H9 (cell line): ENCODE measurements at places on chromosomes 7 and 10. TPM values are rescaled to one million over a fixed set of nuclear protein-coding genes. Genes with fewer than 3 reads are reported as not detected.

DNA sequence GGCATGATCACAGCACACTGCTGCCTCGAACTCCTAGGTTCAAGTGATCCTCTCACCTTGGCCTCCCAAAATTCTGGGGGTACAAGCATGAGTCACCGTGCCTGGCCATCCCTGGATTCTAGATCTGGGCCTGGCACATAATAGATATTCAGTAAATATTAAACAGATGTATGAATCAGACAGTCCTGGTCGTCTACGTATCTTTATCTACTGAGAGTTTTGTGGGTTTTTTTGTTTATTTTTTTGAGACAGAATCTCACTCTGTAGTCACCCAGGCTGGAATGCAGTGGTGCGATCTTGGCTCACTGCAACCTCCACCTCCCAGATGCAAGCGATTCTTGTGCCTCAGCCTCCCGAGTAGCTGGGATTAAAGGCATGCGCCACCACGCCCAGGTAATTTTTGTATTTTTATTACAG lies 24.3 kb upstream of the ITGB1 start:
- H3K4me3 ChIP-seq = no peak overlapping the region
- H3K27ac ChIP-seq = no peak overlapping the region
- H3K27me3 ChIP-seq = no peaks in the 10 kb centered on the region
- no peaks in the 10 kb centered on the region for H3K4me1 ChIP-seq

The ANKIB1 gene
- total RNA-seq = 42.0 and 48.1 TPM in 2 replicates

DNA sequence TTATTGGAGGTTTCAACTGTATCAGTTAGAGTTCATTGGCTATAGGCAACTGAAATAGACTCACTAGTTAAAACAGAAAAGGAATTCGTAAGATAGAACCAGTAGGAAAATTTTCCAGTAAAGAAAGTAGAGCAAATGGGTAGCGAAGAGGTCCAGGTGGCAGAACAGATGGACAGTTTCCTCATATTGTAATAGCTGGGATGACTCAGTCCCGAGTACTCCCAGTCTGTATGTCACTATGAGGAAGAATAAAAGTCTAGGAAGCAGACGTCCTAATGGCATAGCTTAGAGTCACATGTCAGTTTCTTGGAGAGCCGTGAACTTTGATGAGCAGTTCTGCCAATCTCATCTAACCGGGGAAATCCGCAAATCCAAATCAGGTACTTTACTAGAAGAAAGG lies 95.3 kb downstream of the RNF32 start:
- H3K36me3 ChIP-seq = peaks cover 32% of the 10 kb centered on the region
- H3K4me1 ChIP-seq = no peaks in the 10 kb centered on the region
- H3K4me3 ChIP-seq = no peak overlapping the region
- H3K27ac ChIP-seq = no peak overlapping the region

DNA sequence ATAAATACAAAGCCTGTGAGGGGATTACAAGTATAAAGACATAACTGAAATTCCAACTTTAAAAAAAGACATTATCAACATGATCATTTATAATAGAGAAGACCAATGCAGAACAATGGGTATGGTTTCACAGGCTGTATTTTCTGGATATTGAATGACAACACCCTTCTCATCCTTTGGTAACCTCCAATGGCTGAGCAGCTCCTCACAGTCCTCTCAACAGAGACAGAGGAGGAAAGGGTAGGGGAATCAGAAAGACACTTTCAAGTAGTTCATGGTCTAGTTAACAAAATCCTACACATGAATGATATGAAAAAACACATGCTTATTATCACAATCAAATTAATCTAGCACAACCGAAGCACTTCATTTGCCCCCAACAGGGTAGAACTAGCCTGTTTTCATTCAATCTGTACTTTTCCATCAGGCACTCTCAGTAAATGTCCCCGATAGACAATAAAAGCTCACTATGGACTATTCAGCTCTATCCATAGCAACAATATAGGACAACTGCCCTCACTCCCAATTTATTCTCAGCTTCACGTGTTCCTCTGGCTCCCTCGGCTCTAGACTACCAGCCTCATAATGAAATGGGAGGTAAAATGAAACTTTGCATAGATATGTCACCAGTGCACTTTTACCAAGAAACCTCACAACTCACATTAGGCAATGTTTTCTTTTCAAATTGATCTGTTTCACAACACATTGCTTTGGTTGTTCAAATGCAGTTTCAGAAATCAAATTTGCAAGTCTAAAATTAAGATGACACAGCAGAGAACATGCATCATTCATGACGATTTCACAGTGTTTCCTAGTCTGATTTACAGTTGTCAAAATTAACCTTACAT lies 211.4 kb downstream of the THSD7A start:
- no peaks in the 10 kb centered on the region for H3K36me3 ChIP-seq
- H3K27ac ChIP-seq = no peak overlapping the region
- no peaks in the 10 kb centered on the region for H3K4me1 ChIP-seq
- no peaks in the 10 kb centered on the region for H3K27me3 ChIP-seq
- no peak for DNase-seq
- no peak overlapping the region for H3K4me3 ChIP-seq

- H3K27me3 ChIP-seq = no peaks in the 10 kb centered on the region
- peaks cover under 1% of the 10 kb centered on the region; the same call in 1 of the 2 replicates for H3K4me1 ChIP-seq
- H3K27ac ChIP-seq = no peak overlapping the region
- no peak overlapping the region for H3K4me3 ChIP-seq
- DNase-seq = no peak
- no peaks in the 10 kb centered on the region for H3K36me3 ChIP-seq
Measured at GRCh38 chr7:37674531-37674930, 9.0 kb upstream of the GPR141 start.

DNA sequence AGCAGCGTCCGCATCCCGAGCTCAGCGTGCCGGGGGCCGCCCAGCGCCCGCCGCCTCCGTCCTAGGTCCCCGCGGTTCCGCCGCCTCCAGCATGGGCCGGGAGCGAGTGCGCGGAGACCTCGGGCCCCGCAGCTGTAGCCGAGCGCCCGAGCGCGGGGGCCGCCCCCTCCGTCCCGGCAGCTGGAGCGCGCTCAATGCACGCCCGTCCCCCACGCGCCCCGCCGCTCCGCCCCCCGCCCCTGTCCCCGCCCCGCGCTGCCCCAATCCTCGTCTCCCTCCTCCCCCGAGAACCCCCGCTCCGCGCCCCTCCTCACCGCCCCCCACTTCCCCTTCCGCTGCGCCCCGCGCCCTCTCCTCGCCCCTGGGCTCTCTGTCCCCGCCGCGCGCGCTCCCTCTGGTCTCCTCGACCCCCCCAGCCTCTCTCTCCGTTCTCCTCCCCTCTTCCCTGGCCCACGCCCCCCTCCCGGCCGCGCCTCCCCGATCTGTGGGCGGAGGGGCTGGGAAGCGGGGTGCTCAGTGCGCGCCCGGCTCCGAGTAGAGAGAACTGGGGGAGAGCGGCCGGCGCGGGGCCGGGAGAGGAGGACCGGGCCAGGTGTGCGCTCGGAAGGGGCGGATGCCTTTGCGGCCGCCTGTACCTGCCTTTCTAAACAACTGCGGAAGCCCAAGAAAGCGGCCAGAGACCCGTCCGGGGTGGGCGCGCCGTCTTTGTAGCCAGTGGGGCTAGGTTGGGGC lies at the start of gene VIPR2:
Gene VIPR2 (minus strand): TSS at position 110 of the 732 bp plus-strand sequence. CDS start 96 bp downstream, at position 14.
- H3K4me1 ChIP-seq = peaks cover 14% of the 10 kb centered on the region
- peaks cover 24% of the 10 kb centered on the region; the same call in 1 of the 2 replicates for H3K27me3 ChIP-seq
- H3K36me3 ChIP-seq = peaks cover 6% of the 10 kb centered on the region
- H3K4me3 ChIP-seq = peak within 1 kb of the TSS; percentile 87

DNA sequence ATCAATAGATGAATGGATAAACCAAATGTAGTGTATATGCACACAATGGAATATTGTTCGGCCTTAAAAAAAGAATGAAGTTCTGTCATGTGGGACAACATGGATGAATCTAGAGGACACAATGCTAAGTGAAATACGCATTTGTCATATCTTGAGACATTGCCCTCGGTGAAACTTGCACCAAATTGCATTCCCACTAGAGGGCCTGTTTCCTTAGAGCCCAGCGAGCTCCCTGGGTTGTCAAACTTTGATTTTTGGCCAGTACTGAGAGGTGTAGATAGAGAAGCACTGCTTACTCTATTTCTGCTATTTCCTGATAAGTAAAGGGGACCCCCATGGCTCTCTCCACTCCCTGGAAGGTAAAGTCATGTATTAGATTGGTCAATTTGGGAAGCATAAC lies 157.1 kb downstream of the GPAM start:
- no peaks in the 10 kb centered on the region for H3K4me1 ChIP-seq
- DNase-seq = peak; percentile 34
- no peaks in the 10 kb centered on the region for H3K27me3 ChIP-seq

DNA sequence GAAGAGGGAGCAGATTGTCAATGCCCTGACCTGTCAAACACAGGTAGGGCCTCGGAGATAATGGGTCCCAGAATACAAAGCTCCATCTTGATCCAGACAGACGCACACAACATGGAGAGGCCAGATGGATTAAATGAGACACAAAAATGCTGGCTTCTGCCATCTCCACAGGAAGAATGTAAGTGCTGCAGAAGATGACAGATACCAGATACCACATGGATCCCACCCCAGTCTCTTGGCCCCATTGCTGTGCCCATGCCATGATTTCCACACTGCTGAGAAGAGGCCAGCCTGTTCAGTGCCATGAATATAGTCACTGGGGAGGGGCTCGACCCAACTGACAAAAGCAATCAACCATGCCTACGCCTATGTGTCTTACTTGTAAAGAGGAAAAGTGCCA lies 487.9 kb downstream of the PARD3 start:
- no peaks in the 10 kb centered on the region for H3K4me1 ChIP-seq
- H3K4me3 ChIP-seq = no peak overlapping the region
- no peak overlapping the region for H3K27ac ChIP-seq
- peaks cover 4% of the 10 kb centered on the region; the same call in 1 of the 2 replicates for H3K36me3 ChIP-seq

The AGK gene
- 30.6 and 35.1 TPM in 2 replicates for total RNA-seq

GRCh38 chr10:80414142-80414895 lies 6.0 kb downstream of the PRXL2A start:
- H3K36me3 ChIP-seq = peaks cover 15% of the 10 kb centered on the region; the same call in 1 of the 2 replicates
- no peak overlapping the region for H3K27ac ChIP-seq
- no peak for DNase-seq
- no peak overlapping the region for H3K4me3 ChIP-seq

DNA sequence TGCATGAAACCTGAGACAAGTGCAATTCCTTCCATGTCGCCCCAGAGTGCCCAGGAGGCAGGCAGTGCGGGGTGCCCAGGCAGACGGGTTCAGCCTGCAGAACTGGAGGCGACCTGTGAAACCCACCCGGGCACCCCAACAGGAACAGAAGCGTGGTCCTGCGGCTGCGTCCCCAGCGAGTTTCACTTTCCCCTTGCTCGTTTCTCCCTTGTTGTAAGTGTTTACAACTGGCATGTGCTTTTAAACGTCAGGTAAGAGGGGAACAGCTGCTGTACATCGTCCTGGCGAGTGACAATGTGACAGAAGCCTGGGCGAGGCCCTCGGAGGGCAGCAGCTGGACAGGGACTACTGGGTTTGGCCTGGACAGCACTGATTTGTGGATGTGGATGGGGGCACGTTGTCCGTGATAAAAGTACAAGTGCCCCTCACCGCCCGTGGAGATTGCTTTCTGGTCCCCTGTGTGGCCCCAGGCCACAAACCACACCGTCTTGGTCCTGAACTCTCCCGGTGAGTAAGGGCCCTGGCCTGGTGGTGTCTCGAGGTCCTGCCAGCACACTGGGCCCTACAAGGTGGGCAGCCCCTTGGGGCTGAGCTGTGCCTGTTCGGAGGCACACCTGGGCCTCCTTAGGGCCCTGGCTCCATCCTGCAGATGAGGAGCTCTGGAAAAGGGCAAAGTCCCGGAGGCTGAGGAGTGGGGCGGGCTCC lies 4.0 kb downstream of the VENTX start:
- H3K27me3 ChIP-seq = peaks cover 8% of the 10 kb centered on the region; the same call in 1 of the 2 replicates
- no peak for DNase-seq
- H3K27ac ChIP-seq = no peak overlapping the region
- H3K36me3 ChIP-seq = no peaks in the 10 kb centered on the region
- H3K4me3 ChIP-seq = no peak overlapping the region

DNA sequence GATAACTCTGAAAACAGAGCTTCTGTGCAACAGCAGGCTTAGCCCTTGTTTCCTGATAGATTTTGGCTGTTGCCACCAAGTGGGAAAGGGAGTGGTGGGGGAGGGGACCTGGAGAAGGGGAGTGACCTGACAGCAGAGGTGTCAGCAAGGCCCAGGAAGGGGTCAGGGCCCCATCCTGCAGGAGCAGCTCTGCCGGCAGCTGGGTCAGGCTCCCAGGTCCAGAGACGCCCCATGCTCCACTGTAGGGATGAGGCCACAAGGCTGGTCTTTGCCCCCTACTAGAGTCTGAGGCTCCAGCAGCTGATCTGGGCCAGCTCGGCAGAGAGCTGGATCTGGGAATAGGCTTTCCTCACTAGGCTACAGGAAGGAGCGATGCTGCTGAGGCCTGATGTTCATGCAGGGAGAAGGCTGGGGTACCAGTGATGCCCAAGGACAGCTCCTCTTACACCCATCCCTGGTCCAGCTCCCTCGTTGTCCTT lies 44.0 kb upstream of the ZMIZ1 start:
- H3K4me1 ChIP-seq = no peaks in the 10 kb centered on the region
- H3K27me3 ChIP-seq = no peaks in the 10 kb centered on the region
- H3K4me3 ChIP-seq = no peak overlapping the region
- no peak overlapping the region for H3K27ac ChIP-seq
- no peaks in the 10 kb centered on the region for H3K36me3 ChIP-seq
- no peak for DNase-seq

The DUS4L gene
- total RNA-seq = 10.8 TPM in 2 replicates

The GIMAP8 gene
- total RNA-seq = not detected in 2 replicates

The VGF gene
- total RNA-seq = 37.1 and 39.1 TPM in 2 replicates

GRCh38 chr7:90661290-90662151 lies 65.4 kb downstream of the CDK14 start:
- H3K36me3 ChIP-seq = no peaks in the 10 kb centered on the region
- no peak overlapping the region for H3K27ac ChIP-seq
- H3K4me1 ChIP-seq = peaks cover 13% of the 10 kb centered on the region; the same call in 1 of the 2 replicates

DNA sequence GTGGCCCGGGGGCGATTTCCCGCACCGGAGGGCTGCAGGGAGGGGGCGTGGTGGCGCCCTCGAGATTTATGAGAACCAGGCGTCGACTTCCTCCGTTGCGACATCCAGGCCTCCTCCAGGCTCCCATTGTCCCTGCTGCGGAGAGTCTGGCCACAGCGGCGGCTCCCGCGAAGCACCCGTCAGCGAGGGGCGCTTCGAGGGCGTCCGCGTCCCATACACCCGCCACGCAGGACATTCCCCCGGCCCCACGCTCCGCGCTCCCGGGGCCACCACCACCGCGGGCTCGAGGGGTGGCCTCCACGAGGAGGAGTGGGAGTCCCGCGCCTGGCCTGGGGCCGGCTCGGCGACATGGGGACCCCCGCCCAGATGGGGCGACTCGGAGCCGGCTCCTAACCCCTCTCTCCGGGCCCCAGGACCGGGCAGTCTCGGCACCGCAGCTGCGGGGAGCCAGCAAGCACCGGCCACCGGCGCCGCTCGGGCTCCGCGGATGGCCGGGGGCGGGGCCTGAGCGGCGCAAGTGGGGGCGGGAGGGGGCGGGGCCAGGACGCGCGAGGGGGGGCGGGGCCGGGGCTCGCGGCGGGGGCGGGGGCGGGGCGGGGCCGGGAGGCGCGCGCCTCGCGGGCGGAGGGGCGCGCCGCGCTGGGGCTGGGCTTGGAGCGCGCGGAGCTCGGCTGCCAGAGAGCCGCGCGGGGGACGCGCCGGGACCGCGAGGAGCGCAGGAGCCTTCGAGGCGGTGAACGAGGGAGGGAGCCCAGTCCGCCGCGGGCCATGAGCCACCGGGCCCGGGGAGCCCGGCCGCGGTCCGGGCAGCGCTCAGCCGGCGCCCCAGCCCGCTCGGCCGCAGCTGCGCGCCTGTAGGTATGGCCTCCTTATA lies at the start of gene SH2B2:
Gene SH2B2 (plus strand): TSS at position 632 of the 874 bp plus-strand sequence. CDS start 13,683 bp downstream, outside the sequence.
- H3K27ac ChIP-seq = no peak within 1 kb of the TSS
- peak within 1 kb of the TSS; percentile 64 for H3K4me3 ChIP-seq
- H3K36me3 ChIP-seq = no peaks in the 10 kb centered on the region
- peak; percentile 67 for DNase-seq
- H3K4me1 ChIP-seq = no peaks in the 10 kb centered on the region

The HOXA11 gene
- not detected in 2 replicates for total RNA-seq

The VPS37D gene
- 0.85 and 1.3 TPM in 2 replicates for total RNA-seq
